ENCODE measurements at places on chromosomes 13 and 19. TPM values are rescaled to one million over a fixed set of nuclear protein-coding genes. Genes with fewer than 3 reads are reported as not detected.

- DNase-seq = no peak
Measured at GRCh38 chr13:102983496-102983895, 82.7 kb downstream of the SLC10A2 start.

- DNase-seq = no peak
Measured at GRCh38 chr19:16801600-16802013, 27.6 kb upstream of the SIN3B start.

DNA sequence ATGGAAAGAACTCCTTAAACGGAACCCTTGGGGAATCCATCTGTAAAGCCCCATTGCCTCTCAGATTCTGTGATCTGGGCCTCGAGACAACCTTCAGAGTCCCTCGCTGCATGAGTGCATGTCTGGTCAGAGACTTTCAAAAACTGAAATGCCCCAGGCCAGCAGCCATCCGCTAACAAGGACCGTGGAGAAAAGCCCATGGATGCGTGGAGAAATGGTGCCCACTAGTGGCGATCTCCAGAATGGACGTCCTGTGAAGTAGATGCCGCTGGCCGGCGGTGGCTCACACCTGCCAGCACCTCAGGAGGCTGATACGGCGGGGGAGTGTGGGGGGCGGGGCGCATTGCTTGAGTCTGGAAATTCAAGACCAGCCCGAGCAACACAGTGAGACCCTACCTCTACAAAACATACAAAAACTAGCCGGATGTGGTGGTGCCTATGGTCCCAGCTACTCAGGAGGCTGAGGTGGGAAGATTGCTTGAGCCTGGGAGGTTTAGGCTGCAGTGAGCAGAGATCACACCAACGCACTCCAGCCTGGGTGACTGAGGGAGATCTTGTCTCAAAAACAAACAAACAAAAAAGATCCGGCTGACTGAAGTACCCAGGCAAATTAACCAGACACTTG is 7.9 kb upstream of the CDC16 start:
- peak; percentile 62 for DNase-seq

DNA sequence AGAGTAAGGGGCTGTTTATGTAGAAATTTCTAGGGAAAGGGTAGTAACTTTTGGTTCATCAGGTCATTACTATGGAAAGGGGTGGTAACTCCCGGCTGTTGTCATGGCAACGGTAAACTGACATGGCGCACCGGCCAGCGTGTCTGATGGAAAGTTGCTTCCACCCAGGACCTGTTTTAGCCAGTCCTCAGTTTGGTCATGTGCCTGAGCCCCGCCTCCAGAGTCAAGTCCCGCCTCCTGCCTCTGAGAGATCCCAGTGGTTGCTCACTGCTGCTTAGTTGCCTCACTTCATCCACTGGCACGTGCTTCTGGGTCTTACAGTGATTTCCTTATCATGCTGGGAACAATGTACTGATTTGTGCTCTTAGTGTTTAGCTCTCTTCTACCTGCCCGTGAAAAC is 455.2 kb upstream of the ZNF507 start:
- DNase-seq = no peak

DNA sequence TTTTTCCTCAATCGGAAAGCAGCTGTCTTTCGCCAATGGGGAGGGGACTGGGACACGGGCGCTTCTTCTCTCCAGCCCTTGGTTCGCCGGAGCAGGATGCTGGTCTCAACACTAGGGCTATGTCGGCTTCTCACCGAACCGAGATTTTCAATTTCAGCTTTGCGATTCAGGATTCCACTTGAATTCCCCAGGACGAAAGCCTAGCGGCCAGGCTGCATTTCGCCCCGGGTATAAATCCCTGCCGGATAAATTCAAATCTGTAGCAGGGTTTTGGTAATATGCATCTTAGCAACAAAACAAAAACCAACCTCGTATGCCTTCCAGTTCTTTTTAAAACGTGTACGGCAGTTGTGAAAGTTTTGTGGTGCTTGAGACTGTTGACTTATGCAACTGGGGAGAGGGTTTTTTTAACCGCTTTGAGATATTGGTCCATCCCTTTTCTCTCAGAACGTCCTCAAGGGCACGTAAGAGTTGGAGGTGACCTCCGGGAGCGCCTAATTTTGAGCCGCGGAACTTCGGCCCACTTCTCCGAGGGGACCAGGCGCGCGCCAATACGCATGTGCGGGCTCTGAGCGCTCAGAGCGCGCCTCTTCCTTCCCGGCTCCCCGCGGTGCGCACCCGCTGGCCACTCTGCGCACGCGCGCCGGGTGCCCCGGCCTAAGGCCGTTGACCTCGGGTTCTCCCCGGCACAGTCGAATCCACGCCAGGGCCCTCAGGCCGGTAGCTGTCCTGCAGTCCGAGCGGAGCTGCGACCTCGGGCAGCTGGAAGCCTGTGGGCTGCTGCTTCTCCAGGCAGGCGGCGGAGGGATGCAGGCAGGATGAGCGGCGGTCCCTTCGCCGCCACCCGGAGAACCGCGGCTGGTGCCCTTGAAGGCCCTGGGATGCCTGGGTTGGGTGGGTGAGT is 7.6 kb downstream of the POU4F1 start:
- no peak for DNase-seq

GRCh38 chr13:51147732-51148131 is 36.7 kb upstream of the C13orf42 start:
- no peak for DNase-seq

FBN3 gene
- total RNA-seq = 115 TPM

- DNase-seq = peak; percentile 75
Measured at GRCh38 chr19:19120308-19121231, 17.7 kb downstream of the TMEM161A start.

- DNase-seq = no peak
Measured at GRCh38 chr19:33383720-33384292, 10.3 kb downstream of the CEBPG start.

- no peak for DNase-seq
Measured at GRCh38 chr13:65540175-65540574, 1690.0 kb downstream of the PCDH9 start.

ARHGAP33 gene
- total RNA-seq = 79.9 TPM

ZNF737 gene
- total RNA-seq = 32.4 TPM
